CD4-positive, alpha-beta memory T cell (primary cell): ENCODE measurements at places on chromosomes 4 and X. TPM values are rescaled to one million over a fixed set of nuclear protein-coding genes. Genes with fewer than 3 reads are reported as not detected.

Gene TSPAN7
- 0.47 TPM for polyA plus RNA-seq

Gene ABCG2
- polyA plus RNA-seq, result 0.81 TPM

GRCh38 chr4:31768756-31769155 is 1048.6 kb downstream of the PCDH7 start:
- no peaks in the 10 kb centered on the region for H3K4me1 ChIP-seq
- DNase-seq, result no peak
- no peaks in the 10 kb centered on the region for H3K27me3 ChIP-seq
- no peak overlapping the region for H3K27ac ChIP-seq

DNA sequence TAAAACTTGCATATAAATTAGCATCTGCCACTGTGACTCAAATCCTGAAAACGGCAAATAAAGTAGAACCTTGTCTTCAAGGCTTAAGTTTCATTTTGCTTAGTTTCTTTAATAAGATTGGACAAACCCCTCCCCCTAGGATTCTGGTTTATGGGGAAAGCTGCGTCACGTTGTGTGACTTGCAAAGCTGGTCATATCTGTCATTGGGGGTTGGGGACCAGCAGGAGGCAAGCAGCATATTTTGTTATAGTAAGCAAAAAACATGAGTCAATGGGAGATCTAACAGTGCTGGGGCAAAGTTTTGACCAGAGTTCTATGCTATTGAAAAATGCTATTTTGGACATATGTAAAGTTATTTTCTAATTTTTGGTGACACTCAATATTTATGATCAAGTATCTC is 407.3 kb downstream of the PCDH18 start:
- no peaks in the 10 kb centered on the region for H3K36me3 ChIP-seq
- no peaks in the 10 kb centered on the region for H3K4me1 ChIP-seq
- no peak for DNase-seq
- no peak overlapping the region for H3K27ac ChIP-seq
- H3K27me3 ChIP-seq, result no peaks in the 10 kb centered on the region

DNA sequence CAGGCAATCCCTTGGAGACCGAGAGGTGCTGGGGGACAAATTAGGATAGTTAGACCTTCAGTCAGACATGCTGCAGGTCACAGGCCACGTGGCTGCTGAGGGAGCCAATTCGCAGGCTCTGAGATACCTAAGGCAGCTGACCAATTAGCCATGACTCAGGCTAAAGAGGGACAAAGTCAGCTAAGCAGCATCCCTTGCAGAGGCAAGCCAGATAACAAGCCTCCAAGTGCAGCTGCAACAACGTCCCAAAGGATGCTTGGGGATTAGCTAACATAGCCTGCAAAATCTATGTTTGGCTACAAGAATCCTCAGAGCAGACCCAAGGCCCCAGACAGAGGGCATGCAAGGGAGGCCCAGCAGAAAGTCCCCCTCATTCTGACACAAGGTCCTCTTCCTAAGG is 93.5 kb downstream of the SEL1L3 start:
- no peak overlapping the region for H3K27ac ChIP-seq
- no peaks in the 10 kb centered on the region for H3K4me1 ChIP-seq
- no peak overlapping the region for H3K4me3 ChIP-seq
- DNase-seq, result no peak
- H3K36me3 ChIP-seq, result peaks cover 46% of the 10 kb centered on the region
- no peaks in the 10 kb centered on the region for H3K27me3 ChIP-seq

DNA sequence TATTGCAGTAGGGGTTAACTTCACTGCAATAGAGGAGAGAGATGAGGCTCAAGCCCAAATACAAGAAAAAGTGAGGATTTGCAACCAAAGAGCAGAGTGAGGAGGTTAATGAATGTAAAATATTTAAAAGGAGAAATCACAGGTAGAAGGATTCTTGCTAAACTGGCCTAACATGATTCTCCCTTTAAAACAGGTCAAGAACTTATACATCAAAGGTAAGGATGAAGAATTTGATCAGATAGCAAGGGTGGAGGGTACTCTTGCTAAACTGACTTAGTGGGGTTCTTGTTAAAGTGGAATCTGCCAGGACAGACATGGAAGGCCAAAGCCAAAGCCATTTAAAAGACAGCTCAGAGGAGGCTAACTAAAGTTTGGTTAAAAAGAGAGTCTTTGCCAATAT is 193.0 kb downstream of the GABRB1 start:
- DNase-seq, result no peak
- H3K27ac ChIP-seq, result no peak overlapping the region
- no peak overlapping the region for H3K4me3 ChIP-seq
- no peaks in the 10 kb centered on the region for H3K36me3 ChIP-seq

GRCh38 chrX:1528884-1529203 is 8.1 kb downstream of the P2RY8 start:
- peaks cover 82% of the 10 kb centered on the region for H3K4me1 ChIP-seq
- no peak overlapping the region for H3K27ac ChIP-seq
- H3K27me3 ChIP-seq, result no peaks in the 10 kb centered on the region
- no peak overlapping the region for H3K4me3 ChIP-seq

GRCh38 chr4:151157543-151157942 is 58.1 kb downstream of the RPS3A start:
- H3K36me3 ChIP-seq, result no peaks in the 10 kb centered on the region
- no peak for DNase-seq
- no peaks in the 10 kb centered on the region for H3K27me3 ChIP-seq

DNA sequence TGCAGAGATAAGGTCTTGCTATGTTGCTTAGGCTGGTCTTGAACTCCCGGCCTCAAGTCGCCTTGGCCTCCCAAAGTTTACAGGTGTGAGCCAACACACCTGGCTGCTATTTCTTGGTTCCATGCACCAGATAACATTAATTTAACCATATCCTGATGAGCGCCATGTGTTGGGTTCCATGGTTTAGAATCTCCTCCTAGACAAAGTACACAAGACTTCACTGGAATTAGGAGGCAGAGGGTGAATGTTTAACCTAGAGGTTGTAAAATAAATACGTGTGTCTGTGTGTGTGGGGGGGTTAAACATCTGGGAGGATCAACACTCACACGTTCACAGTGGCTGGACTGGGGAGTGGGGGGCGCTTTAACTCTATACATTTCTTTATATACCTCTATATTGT is 32.4 kb upstream of the SORCS2 start:
- no peaks in the 10 kb centered on the region for H3K4me1 ChIP-seq
- H3K4me3 ChIP-seq, result no peak overlapping the region
- no peak for DNase-seq
- no peaks in the 10 kb centered on the region for H3K36me3 ChIP-seq
- no peaks in the 10 kb centered on the region for H3K27me3 ChIP-seq

GRCh38 chr4:47718696-47719095 is 119.2 kb downstream of the CORIN start:
- no peak overlapping the region for H3K4me3 ChIP-seq
- H3K27me3 ChIP-seq, result no peaks in the 10 kb centered on the region
- no peak for DNase-seq
- no peaks in the 10 kb centered on the region for H3K36me3 ChIP-seq
- H3K4me1 ChIP-seq, result no peaks in the 10 kb centered on the region

- no peak overlapping the region for H3K4me3 ChIP-seq
- H3K4me1 ChIP-seq, result peaks cover 31% of the 10 kb centered on the region
- H3K27ac ChIP-seq, result no peak overlapping the region
- H3K27me3 ChIP-seq, result no peaks in the 10 kb centered on the region
- H3K36me3 ChIP-seq, result no peaks in the 10 kb centered on the region
- DNase-seq, result no peak
Observed at GRCh38 chrX:107630031-107630689, 1.9 kb downstream of the PRPS1 start.

DNA sequence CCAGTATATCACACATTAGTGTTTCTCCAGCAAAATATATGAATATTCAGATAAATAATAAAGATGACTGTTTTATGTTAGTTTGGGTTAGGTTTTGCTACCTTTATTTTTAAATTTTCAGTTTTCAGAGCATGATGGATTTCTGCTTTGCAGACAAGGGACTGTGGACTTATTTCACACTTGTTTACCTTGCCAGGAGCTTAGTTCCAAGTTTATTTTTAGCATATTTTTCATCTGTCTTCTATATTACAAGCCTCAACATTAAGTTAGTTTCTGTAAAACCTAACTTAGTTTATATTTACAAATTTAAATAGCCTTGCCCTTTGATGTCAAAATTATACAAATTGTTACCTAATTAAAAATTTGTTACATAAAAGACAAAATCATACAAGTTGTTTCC is 163.4 kb downstream of the FBXW7 start:
- peaks cover 5% of the 10 kb centered on the region for H3K4me1 ChIP-seq
- no peaks in the 10 kb centered on the region for H3K36me3 ChIP-seq
- DNase-seq, result no peak
- H3K4me3 ChIP-seq, result no peak overlapping the region

DNA sequence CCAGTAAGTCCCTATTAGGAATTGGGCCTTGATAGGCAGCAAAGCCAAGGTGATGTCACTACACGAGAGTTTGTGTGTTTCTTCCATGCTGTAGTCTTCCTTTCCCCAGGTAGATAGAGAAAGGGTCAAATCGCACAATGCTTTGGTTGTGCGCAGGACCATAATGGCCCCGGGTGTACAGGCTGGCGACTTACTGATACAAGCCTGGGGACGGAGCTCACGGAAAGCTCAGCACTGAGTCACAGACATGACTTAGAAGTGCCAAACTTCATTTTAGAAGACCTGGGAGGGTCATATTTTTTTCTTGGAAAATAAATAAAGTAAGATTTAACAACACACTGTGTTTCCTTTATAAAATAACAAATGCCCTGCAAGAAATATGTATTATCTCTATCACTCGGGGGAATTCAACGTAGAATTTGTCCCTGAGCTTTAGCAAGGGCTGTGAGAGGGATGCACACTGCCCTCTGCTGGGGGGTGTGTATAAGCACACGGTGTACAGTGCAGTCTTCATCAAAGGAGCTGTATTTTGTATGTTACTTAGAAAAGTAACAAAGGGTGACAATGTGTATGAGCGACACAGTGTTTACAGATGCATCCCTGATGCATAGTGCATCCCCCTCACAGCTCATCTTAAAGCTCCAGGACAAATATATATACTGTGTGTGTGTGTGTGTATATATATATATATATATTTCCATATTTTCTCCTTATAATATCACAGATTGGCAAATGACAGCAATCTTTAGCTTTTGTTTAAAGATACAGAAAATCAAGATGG is 254.5 kb upstream of the VEGFC start:
- H3K4me3 ChIP-seq, result no peak overlapping the region
- peak; percentile 34 for DNase-seq
- no peak overlapping the region for H3K27ac ChIP-seq
- no peaks in the 10 kb centered on the region for H3K27me3 ChIP-seq
- H3K36me3 ChIP-seq, result no peaks in the 10 kb centered on the region
- H3K4me1 ChIP-seq, result no peaks in the 10 kb centered on the region

GRCh38 chr4:82776925-82777542 is 21.6 kb downstream of the SCD5 start:
- no peaks in the 10 kb centered on the region for H3K36me3 ChIP-seq
- DNase-seq, result no peak
- H3K4me3 ChIP-seq, result no peak overlapping the region
- H3K27ac ChIP-seq, result no peak overlapping the region

- H3K36me3 ChIP-seq, result no peaks in the 10 kb centered on the region
- H3K4me3 ChIP-seq, result no peak overlapping the region
- DNase-seq, result no peak
- no peaks in the 10 kb centered on the region for H3K27me3 ChIP-seq
- H3K27ac ChIP-seq, result no peak overlapping the region
Observed at GRCh38 chr4:64144994-64145393, 264.3 kb downstream of the TECRL start.

- H3K27ac ChIP-seq, result no peak overlapping the region
- no peaks in the 10 kb centered on the region for H3K4me1 ChIP-seq
- no peak for DNase-seq
- no peak overlapping the region for H3K4me3 ChIP-seq
- H3K27me3 ChIP-seq, result no peaks in the 10 kb centered on the region
Observed at GRCh38 chr4:42561031-42561430, 95.9 kb downstream of the ATP8A1 start.

DNA sequence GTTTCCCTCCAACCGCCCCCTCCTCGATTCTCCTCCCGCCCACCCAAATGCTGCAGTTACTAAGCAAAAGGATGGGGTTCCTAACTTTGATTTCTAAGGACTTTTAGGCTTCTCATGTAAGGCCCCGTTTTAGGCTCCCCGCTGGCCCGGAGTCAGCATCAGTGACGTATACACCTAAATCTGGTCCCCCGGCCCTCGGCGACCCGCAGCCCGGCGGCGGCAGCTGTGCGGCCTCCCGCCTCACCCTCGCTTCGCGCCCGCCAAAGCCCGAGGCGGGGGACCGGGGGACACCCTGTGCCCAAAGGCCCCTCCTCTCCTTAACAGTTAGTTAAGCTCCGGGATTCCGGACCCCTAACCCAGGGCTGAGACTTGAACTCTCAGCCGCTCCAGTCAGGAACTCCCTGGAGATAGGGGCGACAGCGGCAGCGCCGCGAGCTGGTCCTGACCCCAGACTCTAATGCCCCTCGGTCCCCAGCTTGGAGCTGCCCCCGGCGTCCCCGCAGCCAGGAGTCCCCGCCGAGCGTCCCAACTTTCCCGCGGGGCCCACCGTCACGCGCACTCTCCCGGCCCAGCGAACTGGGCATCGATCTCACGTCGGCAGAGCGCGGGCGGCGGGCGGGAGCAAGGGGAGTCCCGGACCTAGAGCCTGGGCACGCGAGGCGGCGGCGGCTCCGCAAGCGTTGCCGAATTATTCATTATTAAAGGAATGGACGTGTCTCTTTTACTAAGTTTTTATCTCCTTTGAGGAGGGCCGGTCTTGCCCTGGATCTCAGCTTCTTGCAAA is 1.5 kb upstream of the NR3C2 start:
- H3K27me3 ChIP-seq, result no peaks in the 10 kb centered on the region
- H3K4me1 ChIP-seq, result peaks cover 54% of the 10 kb centered on the region
- peak overlapping the region; percentile 92 for H3K27ac ChIP-seq
- H3K36me3 ChIP-seq, result no peaks in the 10 kb centered on the region
- peak overlapping the region; percentile 97 for H3K4me3 ChIP-seq

DNA sequence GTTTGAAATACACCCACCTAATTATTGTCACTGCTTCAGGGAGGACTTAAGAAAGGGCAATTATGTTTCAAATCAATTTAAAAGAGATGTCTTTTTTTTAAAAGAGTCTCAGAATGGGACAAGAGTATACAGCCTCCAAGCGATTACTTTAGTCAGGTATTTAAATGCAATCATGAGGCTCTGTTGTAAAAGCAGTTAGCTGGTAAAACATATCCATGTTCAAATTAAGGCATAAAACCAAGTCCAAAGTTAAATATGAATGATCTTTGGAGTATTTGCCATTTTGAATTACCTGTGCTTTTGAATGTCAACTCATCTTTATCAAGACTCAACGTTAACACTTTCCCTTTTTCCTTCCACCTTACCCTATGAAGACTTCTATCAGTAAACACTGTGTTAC is 13.7 kb downstream of the RPS6KA6 start:
- no peak overlapping the region for H3K27ac ChIP-seq
- H3K27me3 ChIP-seq, result no peaks in the 10 kb centered on the region
- no peak overlapping the region for H3K4me3 ChIP-seq
- H3K36me3 ChIP-seq, result no peaks in the 10 kb centered on the region
- no peak for DNase-seq
